Common myeloid progenitor, CD34-positive (primary cell): ENCODE measurements at places on chromosomes 11 and 22.
A peak's percentile ranks its signal among the peaks of the same experiment; 100 is the strongest.

DNA sequence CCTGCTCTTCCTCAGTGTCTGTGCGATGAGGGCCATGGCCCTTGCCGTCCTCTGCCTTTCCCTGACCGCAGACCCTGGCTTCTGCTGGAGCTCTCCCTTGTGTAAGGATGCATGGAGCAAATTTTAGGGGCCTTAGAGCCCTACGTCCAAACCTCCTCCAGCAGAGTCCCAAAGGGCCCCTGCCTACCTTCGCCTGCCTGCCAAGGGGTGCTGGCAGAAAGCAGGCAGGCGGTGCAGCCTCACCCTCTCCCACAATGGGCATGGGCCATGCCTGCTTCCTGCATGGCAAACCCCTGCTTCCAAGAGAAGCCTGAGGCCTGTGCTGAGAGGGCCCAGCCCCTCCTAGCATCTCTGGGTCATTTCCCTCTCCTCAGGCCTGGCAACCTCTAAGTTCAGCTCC lies 71.3 kb upstream of the FGF3 start:
- H3K4me1 ChIP-seq: peaks cover 5% of the 10 kb centered on the region
- H3K4me3 ChIP-seq: no peak overlapping the region
- no peaks in the 10 kb centered on the region for H3K36me3 ChIP-seq
- H3K27ac ChIP-seq: no peak overlapping the region

GRCh38 chr11:65383778-65384177 lies 1.3 kb upstream of the SLC25A45 start:
- no peaks in the 10 kb centered on the region for H3K27me3 ChIP-seq
- peaks cover 7% of the 10 kb centered on the region for H3K36me3 ChIP-seq
- H3K4me3 ChIP-seq: no peak overlapping the region
- peak overlapping the region; percentile 59 for H3K27ac ChIP-seq
- no peak for DNase-seq

DNA sequence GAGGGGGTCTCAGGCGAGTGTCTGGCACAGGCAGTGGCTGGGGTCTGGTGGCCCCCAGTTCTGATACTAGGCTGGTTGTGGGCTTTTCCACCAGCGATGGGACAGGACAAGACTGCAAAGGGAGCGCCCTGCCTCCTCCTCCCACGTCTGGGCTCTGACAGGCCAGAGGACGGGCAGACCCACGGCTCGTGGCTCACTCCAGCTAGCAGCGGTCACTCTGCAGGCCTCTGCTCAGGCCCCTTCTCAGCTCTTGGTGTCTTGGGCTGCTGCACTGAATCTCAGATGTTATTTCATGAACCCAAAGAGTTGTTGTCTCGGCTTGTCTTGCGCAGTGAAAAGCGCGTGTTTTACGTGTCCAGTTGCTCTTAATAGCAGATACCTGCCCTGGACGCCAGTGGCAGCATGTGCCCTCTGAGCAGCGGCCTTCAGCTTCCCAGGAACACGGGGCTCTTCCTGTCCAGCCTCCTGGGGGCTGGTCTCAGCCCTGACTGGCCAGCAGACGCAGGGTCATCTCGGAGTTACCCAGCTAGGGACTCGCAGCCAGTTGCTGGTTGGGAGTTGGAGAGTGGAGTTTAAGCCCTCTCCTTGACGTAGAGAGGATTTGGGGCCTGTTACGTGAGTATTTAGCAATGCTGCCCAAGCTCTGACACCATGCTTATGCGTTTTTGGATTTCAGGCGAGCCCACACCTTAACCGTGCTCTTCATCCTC lies 9.6 kb downstream of the PTDSS2 start:
- peak overlapping the region; percentile 12 for H3K27ac ChIP-seq
- H3K36me3 ChIP-seq: peaks cover 55% of the 10 kb centered on the region
- peaks cover 24% of the 10 kb centered on the region for H3K4me1 ChIP-seq
- DNase-seq: no peak
- H3K27me3 ChIP-seq: no peaks in the 10 kb centered on the region

GRCh38 chr11:122668562-122669090 lies 13.1 kb downstream of the UBASH3B start:
- no peaks in the 10 kb centered on the region for H3K27me3 ChIP-seq
- H3K4me1 ChIP-seq: peaks cover 44% of the 10 kb centered on the region
- peak overlapping the region; percentile 11 for H3K4me3 ChIP-seq

GRCh38 chr22:25235547-25236290 lies 16.3 kb downstream of the CRYBB2 start:
- DNase-seq: peak; percentile 84
- H3K27me3 ChIP-seq: peaks cover 8% of the 10 kb centered on the region
- no peak overlapping the region for H3K4me3 ChIP-seq
- H3K27ac ChIP-seq: no peak overlapping the region

- no peak for DNase-seq
- no peak overlapping the region for H3K27ac ChIP-seq
Measured at GRCh38 chr11:122068141-122068540, 47.9 kb downstream of the BLID start.

DNA sequence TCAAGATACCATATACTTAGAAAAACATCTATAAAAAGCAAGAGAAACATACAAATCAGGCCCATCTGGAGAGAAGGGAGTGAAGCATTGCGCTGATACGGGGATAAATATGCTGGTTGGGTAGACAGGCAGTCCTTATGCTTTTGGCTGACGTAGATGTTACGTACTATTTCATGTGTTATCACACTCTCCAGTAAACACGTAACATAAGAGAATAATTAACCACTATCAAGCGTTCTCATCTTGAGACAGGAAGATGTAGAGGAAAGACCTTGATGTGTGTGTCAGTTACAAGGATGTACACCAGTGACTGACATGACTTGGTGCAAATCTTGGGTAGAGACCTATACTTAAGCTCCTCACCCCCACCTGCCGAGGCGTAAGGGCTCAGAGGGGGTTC lies 86.7 kb upstream of the PRODH start:
- H3K36me3 ChIP-seq: no peaks in the 10 kb centered on the region
- H3K27ac ChIP-seq: no peak overlapping the region
- H3K4me1 ChIP-seq: peaks cover 7% of the 10 kb centered on the region
- H3K4me3 ChIP-seq: no peak overlapping the region
- H3K27me3 ChIP-seq: no peaks in the 10 kb centered on the region

DNA sequence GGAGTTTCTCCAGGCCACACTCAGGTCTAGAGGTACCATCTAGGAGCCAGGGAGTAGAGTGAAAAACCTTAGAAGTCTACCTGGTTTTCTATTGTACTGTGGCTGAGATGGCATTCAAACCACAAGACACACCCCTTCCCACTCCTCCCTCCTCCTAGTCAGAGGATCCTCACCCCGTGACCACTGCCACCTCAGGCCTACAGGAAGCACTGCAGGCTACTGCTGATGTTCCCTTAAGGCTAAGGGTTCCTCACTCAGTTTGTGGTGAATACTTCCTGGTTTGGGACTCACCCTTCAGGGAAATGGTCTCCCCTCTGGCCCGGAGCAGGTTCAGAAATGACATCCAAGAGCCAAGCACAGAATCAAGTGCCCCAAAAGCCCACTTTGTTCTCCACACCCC lies 1293.9 kb downstream of the JRKL start:
- H3K4me3 ChIP-seq: no peak overlapping the region
- H3K4me1 ChIP-seq: peaks cover 4% of the 10 kb centered on the region
- no peak for DNase-seq
- no peak overlapping the region for H3K27ac ChIP-seq

DNA sequence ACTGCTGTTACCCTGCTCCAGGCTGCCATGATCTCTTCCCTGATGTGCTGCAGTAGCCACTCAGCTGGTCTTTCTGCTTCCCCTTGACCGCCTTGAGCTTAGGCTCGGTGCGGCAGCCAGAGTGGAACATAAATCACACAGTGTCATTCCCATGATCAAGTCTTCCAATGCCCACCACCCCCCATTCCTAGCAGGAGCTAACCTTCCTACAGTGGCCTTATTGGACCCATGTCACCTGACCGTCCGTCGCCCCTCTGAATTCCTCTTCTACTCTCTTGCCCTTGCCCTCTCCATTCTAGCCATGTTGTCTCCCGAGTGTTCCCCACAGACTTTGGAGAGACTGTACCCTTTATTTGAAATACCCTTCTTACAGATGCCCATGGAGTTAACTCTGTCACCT lies 43.4 kb downstream of the OTOG start:
- no peaks in the 10 kb centered on the region for H3K36me3 ChIP-seq
- H3K4me3 ChIP-seq: no peak overlapping the region
- peaks cover 20% of the 10 kb centered on the region for H3K27me3 ChIP-seq

DNA sequence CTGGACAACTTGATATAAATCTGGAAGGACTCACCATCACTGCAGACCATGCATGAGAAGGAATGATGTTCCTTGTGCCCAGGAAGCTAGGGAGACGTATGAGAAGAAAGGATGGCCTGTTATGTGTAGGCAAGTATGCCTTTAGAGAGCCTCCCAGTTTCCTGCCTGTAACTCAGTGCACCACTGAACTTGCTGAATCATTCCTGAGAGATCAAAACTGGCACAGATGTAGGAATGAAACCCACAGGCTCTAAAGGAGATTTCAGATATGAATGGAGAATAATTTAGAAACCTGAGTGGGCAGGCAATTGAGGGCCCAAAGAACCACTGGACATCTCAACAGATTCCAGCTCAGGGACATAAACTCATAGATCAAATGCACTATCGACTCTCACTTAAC lies 38.4 kb upstream of the PRSS23 start:
- DNase-seq: peak; percentile 4
- H3K27ac ChIP-seq: no peak overlapping the region
- peaks cover 9% of the 10 kb centered on the region for H3K4me1 ChIP-seq
- H3K27me3 ChIP-seq: no peaks in the 10 kb centered on the region

- H3K36me3 ChIP-seq: no peaks in the 10 kb centered on the region
- no peak for DNase-seq
- H3K4me1 ChIP-seq: peaks cover 5% of the 10 kb centered on the region
- no peak overlapping the region for H3K27ac ChIP-seq
- no peak overlapping the region for H3K4me3 ChIP-seq
Measured at GRCh38 chr22:30673136-30673535, 5.5 kb upstream of the DUSP18 start.

GRCh38 chr11:24206511-24206910 lies 290.3 kb upstream of the LUZP2 start:
- H3K27me3 ChIP-seq: no peaks in the 10 kb centered on the region
- no peaks in the 10 kb centered on the region for H3K36me3 ChIP-seq
- no peak overlapping the region for H3K27ac ChIP-seq
- no peak overlapping the region for H3K4me3 ChIP-seq
- no peak for DNase-seq

DNA sequence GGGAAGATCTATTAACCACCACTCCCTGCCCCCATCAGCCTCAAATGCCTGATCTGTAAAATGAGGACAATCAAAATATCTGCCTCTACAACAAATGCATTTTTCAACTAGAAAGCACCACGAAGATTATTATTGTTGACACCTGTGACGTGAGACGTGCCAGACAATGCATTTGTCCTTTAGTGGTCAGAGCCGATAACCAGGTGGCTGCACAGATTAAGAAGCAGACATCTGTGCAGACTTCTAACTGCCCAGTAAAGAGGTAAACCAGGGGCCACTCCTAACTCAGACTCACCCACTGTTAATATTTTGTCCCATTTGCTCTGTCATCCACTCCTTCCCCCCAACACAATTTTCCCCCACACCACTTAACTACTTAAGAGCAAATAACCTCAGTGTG lies 11.7 kb downstream of the PLEKHA7 start:
- no peaks in the 10 kb centered on the region for H3K4me1 ChIP-seq
- no peaks in the 10 kb centered on the region for H3K27me3 ChIP-seq
- no peak overlapping the region for H3K4me3 ChIP-seq
- DNase-seq: no peak
- no peaks in the 10 kb centered on the region for H3K36me3 ChIP-seq

- no peak for DNase-seq
- H3K36me3 ChIP-seq: no peaks in the 10 kb centered on the region
- no peaks in the 10 kb centered on the region for H3K4me1 ChIP-seq
- no peak overlapping the region for H3K27ac ChIP-seq
- H3K27me3 ChIP-seq: peaks cover 25% of the 10 kb centered on the region
Measured at GRCh38 chr11:7246179-7246578, 5.5 kb upstream of the SYT9 start.

DNA sequence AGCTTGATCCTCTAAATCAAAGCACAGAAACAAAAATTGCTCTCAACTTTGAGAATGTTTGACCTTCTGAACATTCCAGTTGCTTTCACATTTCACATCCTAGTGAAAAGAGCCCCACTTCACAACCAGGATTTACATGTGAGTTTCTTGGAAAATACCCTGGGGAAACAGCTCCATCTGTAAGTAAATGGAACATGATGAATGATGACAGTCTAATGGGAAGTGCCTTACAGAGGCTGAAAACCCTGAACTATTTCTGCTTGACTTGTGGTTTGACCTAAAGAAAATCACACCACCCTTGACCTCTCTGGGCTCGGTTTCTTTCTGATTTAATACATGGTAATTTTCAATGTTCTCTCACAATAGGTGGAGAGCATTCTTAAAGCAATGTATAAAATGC lies 499.4 kb upstream of the API5 start:
- H3K36me3 ChIP-seq: no peaks in the 10 kb centered on the region
- no peaks in the 10 kb centered on the region for H3K27me3 ChIP-seq
- no peak overlapping the region for H3K27ac ChIP-seq

GRCh38 chr11:57761301-57762234 lies at the start of gene CTNND1:
Gene CTNND1 (plus strand): TSS chr11:57761802. CDS start chr11:57791479, 29,677 bp downstream.
- peak; percentile 96 for DNase-seq
- peaks cover 19% of the 10 kb centered on the region for H3K4me1 ChIP-seq
- peak within 1 kb of the TSS; percentile 86 for H3K4me3 ChIP-seq
- peak within 1 kb of the TSS; percentile 93 for H3K27ac ChIP-seq
- H3K36me3 ChIP-seq: no peaks in the 10 kb centered on the region

DNA sequence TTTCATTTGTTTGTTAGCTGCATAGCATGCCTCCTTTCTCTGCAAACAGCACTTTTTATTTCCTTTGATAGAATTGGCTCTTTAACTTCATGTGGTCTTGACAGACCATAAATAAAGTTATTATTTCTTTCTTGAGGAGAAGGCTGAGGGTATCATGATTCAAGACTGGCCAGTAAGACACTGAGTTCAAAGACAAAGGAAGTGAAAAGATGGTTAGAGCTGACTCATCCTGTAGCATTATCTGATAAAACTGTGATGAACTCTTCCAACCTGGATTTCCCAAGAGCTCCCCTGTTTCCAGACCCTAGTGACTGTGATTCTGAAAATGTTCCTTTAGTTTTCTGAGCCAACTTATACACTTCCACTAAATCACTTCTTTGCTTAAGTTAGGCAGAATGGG lies 179.3 kb upstream of the FAT3 start:
- H3K27ac ChIP-seq: no peak overlapping the region
- H3K4me3 ChIP-seq: no peak overlapping the region
- H3K27me3 ChIP-seq: no peaks in the 10 kb centered on the region
- H3K4me1 ChIP-seq: no peaks in the 10 kb centered on the region
- H3K36me3 ChIP-seq: no peaks in the 10 kb centered on the region
